ENCODE measurements at places on chromosomes 1 and 21.

- no peak for DNase-seq
Measured at GRCh38 chr1:86421601-86422280, 2.2 kb upstream of the CLCA2 start.

DNA sequence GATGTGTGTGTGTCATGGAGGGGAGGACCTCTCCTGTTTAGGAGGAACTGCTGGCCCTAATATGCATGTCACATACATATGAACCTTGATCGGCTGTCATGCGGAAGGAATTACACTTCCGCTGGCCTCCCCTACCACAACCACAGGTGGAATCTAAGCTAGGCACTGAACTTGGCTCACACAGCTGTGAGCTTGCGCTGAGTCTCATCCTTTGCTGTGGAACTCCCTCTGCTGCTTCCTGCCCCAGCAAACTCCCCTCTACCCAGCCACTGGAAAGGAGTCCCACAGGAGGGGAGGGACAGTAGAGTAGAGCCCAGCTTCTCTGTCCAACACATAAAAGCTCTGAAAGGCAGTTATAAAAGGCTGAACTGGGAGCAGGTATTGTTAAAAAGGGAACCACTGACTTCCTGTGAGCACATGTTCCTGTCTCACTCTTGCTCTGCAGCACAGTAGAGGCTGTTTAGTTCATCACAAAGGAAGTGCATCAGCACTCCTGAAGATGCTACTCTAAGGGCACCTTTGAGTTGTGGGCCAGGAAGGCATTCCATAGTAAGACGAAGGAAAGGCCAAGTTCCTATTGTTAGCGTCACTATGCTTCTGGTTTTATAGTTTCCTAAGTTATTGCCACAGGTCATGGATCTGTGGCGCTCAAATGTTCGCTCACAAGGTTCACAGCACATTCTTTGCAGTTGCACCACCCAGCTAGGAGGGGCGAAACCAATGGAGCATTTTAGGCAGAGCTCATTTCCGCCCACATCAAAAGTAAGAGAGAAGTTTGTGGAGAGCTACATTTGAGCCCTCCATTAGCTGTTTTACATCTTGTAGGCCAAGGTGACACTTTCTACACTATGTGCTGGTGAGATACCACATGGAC, 17.7 kb upstream of the PTPRC start:
- peak; percentile 55 for DNase-seq

DNA sequence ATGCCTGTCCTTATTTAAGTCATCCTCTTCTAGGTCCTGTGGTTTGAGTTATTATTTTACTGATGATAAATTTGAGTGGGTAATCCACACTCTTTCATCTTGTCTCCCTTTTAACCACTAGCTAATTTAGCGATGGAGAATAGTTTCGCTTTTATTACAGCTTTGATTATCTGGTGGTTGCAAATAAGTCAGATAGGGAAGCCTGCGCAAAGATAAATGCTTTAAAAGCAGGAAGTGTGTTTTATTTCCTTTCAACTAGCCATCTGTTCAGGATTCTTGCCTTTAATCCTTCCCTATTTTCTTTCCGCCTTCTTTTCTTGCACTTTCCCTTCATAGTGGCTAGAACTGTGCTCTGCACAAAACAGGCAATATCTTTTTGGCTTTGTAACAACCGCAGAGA, 129.0 kb downstream of the TGFB2 start:
- DNase-seq = no peak

DNA sequence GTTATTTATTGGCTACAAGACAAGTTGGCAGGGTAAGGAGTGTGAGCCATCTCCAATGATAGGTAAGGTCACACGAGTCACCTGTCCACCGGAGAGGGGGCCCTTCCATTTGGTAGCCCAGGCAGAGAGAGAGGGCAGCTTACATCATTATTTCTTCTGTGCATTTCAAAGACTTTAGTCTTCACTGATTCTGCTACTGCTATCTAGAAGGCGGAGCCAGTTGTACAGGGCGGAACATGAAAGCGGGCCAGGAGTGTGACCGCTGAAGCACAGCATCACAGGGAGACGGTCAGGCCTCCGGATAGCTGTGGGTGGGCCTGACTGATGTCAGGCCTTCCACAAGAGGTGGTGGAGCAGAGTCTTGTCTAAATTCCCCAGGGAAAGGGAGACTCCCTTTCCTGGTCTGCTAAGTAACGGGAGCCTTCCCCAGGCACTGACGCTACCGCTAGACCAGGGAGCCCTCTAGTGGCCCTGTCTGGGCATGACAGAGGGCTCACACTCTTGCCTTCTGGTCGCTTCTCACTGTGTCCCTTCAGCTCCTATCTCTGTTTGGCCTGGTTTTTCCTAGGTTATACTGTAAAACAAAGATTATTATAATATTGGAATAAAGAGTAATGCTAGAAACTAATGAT, 36.7 kb downstream of the ZNF695 start:
- no peak for DNase-seq

DNA sequence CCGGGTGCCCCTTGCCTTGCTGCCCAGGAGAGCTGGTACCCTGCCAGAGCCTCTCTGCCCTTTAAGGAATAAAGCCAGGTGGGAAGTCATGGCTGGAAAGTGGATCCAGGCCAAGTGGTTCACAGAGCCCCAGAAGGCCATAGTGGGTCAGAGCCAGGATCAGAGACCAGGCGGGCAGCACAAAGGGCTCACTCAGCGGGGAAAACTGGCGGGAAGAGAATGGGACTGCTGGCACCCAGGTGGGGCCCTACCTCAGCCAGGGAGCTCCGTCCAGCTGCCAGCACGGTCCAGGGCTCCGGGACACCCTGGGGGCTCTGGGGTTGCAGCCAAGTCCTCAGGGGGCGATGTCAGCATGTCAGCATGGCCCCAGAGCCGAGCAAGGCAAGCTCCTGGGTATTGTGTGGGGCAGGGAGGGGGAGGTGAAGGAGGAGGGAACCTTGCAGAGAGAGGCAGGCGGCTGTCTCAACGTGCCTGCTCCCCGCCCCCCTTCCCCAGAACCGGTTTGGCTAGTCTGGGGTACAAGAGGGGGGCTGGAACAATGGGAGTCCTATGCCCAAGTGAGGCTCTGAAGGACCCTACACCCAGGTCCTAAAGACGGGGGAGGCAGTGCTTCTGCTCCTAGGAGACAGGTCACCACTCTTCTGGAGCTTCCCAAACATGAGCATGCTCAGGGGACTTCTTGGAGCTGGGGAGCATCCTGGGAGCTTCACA, at the start of gene ARHGEF19:
Gene ARHGEF19 (minus strand): TSS at position 402 of the 711 bp plus-strand sequence. CDS start 3,598 bp downstream, outside the sequence.
- DNase-seq = no peak

- no peak for DNase-seq
Measured at GRCh38 chr1:65525266-65526048, 105.0 kb downstream of the LEPR start.

GRCh38 chr1:150236614-150237100, 745 bp upstream of the ANP32E start:
- no peak for DNase-seq

- peak; percentile 59 for DNase-seq
Measured at GRCh38 chr1:101112051-101112780, 86.6 kb upstream of the DPH5 start.

All from stimulated activated CD8-positive, alpha-beta memory T cell treated with anti-CD3 and anti-CD28 coated beads, Interleukin-7, amount 100 ng/mL, for 4 hours (primary cell).